ENCODE measurements at places on chromosomes 2 and 18.
A peak's percentile ranks its signal among the peaks of the same experiment; 100 is the strongest.

GRCh38 chr18:34633368-34633767, 76.7 kb upstream of the DTNA start:
- no peak for DNase-seq

- peak; percentile 84 for DNase-seq
These were observed 1.4 kb downstream of the XPO1 start for GRCh38 chr2:61536572-61537276.

DNA sequence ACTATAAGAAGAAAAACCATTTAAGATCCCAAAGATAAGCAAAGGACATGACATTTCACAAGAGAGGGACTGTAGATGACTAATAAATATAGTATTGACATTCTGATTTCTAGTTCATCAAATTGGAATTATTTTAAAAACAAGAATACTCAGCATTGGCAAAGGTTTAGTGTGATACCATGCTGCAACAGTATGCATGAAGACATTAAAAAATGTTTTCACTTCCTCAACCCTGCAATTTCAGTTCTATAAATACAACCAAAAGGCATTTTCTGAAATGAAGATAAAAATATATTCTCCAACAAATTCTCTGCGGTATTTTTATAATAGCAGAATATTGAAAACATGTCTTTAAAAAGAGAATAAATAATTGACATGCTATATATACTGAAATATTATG, 2.1 kb downstream of the C2orf81 start:
- no peak for DNase-seq

DNA sequence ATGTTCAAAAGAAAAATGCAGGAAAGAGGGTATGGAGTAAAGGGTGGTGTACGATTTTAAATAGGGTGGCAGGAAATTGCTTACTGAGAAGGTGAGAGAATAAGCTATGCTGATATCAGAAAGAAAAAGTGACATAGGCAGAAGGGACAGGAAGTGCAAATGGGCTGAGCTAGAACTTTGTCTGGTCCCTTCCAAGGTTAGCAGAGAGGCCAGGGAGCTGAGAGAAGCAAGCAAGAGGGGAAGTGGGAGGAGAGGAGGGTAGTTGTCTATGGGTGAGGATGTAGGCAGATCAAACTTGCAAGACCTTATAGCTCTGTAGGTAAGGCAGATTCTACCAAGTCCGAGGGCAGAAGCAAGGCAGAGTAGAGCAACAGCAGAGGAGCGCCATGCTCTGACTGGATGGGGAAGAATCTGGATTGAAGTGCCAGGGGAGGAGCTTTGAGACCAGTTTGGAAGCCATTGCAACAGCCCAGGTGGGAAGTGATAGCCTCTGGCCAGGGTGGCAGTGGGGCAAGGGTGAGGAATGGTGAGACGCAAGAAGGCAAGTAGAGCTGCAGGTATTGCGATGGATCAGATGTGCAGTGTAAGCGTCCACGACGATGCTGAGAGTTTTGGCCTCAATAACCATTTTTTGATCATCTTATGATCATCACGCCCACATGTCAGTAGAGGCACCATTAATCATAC, 134.4 kb upstream of the APCDD1 start:
- no peak for DNase-seq

DNA sequence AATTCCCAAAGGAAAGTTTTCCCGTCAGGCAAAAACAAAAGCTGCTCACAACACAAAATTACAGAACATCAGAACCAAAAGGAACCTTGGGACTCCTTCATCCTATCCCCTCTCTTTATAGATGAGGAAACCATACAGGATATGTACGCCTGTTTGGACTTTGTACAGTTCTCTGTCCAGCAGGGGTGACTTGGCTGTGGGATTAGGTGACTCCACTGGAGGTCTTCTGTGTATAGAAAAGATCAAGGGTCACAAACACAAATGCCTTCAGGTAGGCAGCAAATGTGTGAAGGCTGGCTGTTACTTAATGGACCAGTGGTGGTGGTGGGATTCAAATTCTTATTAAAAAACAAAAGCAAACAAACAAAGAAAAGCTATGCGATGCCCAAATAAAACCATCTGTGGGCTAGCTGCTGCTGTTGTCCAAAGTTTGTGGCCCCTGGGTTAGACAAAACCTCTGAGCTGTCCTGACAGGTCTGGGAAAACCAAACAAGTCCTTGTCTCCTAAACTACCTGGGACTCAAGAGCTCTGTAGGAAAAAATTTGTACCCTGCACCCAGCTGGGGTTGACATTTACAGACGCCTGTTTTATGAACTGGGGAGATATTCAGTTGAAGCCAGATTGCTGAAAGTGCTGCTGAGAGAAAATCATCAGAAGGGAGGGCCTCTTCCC, 1.3 kb upstream of the CEP68 start:
- DNase-seq = no peak

- no peak for DNase-seq
These were observed 72.5 kb upstream of the KCNE4 start for GRCh38 chr2:222979484-222979883.

DNA sequence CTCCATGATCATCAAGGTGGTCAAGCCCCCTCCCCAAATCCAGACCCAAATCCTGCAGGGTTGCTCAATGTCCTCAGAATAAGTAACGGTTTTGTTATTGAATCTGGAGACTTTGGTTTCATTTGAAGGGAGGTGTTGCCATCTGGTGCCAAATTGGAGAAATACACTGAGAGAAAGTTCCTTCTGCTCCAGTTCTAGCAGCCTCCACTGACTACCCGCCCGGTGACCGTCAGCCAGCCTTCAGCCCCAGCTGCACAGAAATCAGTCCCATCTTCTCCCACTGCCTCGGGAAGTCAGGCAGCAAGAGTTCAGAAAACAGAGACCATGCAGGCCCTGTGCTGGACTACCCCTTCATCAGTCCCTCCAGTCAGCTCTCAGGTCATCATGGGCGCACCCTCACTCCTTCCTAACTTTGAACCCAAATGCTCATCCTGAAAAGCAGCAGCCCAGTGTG, 38.7 kb downstream of the PKDCC start:
- peak; percentile 53 for DNase-seq

GRCh38 chr2:236073867-236074655, 94.1 kb downstream of the GBX2 start:
- no peak for DNase-seq

DNA sequence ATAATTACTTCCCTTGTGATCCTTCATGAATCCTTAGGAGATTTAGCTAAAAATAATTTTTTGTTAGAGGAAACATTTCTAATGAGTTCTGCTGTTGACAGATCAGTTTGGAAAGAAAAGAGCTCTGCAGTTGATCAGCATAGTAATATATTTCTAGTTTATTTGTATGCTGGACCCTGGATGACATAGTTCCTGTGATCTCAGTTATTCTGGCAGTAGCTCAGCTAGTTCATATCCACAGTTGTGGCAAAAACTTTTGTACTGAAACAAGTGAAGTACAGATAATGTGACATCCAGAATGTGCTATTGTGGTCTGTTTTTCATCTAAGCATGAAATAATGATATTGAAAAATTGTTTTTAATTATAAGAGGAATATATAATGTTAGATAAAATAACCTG, 33.7 kb downstream of the ABI2 start:
- DNase-seq = no peak

DNA sequence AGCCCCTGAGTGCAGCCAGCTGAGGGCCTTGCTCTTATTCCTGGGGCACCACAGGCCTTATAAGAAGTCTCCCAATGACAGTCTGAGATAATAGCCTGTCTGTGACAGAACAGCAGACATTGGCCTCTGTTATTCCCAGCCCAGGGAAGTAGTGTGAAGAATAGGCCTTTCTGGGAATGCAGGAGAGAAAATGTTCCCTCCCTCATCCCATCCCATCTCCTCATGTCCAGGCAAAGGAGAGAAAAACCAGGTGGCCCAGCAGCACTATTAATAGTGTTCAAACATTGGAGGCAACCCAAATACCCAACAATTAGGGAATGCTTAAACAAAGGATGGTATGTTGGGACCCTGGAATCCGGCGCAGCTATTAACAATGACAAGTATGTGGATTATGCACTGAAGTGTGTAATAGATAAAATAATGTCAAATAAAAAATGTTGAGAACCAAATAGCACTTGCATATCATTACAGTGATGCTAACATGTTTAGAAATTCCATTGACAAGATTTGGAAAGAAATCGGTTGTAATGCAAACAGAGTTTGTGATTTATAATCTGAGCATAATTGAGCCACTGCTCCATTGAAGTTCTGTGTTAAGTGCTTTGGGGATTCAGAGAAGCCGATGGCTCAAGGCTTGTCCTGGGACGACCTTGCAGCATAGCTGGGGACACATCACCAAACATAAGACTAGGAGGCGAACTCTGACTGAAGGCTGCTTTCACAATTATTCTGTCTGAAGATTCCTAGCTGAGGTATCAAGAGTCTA, 69.3 kb downstream of the LBH start:
- no peak for DNase-seq

- DNase-seq = no peak
These were observed 50.4 kb upstream of the MCM6 start for GRCh38 chr2:135926605-135927004.

- DNase-seq = no peak
These were observed 93.1 kb upstream of the PXDN start for GRCh38 chr2:1837458-1837857.

DNA sequence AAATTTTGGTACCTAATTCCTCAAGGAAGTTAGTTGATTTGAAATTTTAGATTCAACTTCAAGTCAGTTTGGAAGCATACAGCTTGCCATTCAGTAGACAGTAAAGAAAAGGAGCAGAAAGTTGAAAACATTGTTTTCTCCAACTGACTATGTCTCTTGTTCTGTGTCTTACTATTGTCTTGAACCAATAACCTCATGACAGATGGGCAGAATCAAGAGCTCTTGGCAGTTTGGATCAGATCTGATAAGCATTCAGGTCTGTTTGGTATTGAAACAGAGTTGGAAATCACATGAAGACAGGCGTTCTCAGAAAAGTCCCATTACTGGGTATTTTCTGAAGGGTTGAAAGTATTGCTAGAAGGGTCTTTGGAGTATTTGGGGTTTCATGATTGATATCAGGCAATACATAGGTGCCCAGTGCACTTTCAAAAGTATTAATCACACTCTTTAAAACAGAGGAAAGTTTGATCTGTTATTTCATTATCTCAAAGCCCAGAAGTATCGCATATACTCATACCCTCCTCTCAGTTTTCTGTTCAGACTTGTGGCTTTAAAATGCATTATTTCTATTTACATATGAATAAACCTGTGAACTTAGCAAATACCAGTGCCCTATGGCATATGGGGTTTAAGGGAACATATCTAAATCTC, 428.4 kb upstream of the ZEB2 start:
- DNase-seq = no peak

DNA sequence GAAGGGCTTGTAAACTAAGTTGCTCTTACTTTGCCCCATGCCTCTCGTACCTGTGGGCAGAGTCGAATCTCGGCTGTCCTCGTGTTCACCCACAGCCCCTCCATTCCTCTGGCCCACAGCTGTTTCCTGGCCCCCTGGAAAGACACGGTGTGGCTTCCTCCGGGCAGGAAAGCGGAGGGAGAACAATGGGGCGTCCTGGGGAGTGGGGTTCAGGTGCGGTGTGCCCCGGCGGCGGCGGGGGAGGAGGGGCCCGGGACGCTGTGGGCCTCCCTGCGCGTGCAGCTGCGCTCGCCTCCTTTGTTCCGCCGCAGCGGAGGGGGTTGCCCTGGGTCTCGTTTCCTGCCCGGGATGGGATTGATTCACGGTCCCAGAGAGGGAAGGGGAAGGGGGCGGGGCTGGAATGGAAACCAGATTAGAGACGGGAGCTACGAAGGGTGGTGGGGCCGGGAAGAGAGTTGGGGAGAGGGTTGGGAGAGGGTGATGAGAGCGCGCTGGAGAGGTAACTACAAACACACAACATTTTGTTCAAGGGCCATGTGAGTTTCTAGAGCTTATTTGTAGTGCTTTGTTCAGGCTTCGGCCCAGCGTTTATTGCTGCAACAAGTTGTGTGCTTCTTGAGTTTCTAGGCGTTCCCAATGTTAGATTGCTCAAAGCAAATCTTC, 796 bp downstream of the MYO1B start:
- peak; percentile 65 for DNase-seq

GRCh38 chr2:142756430-142756829, 121.0 kb upstream of the KYNU start:
- DNase-seq = no peak

DNA sequence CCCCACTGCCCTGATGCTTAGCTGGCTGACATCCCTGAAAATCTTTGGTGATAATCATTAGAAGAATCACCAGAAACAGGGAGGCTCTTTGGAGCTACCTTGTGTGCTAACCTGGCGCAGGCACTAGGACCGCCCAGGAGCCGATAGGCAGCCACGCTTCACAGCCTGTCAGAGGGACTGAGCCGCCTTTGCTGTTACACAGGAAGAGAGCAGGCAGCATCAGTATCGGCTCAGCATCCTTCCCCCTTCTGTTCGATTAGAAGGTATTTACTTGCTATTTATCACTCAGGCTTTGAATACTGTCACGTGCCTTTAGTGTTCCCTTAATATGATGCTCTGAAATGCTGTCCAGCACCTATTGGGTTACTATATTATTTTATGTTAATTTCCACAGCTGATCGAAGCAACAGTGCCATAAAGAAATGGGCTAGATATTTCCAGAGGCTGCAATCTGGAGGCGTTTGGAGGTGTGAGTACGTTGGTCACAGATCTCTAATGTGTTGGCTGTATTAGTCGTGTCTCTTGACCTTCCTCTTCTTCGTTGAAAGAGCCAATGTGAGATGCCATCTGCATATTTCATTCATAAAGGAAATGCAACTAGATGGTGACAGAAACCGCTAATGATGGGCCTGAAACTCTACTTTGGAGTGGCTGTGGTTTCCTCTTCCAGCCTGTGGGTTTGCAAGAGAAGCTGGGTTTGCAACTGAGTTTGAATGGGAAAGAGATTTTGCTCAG, 110.4 kb upstream of the RAB27B start:
- peak; percentile 50 for DNase-seq

GRCh38 chr18:13849791-13850190, 25.8 kb downstream of the MC5R start:
- DNase-seq = no peak

DNA sequence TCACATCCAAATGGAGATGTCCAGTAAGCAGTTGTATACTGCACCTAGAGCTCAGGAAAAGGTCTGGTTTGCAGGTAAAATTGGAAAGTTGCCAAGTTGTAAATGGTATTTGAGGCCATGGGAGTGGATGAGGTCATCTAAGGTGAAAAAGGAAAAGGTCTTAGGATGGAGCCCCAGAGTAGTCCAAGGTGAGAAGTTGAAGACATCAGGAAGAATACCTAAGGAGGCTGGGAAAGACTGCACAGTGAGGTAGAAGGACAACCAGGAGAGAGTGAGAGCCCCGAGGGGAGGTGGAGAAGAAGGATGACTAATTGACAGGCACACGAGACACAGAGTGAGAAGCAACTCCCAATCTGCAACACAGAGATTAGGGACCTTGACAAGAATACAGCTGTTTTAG, 10.7 kb downstream of the DPP4 start:
- no peak for DNase-seq

DNA sequence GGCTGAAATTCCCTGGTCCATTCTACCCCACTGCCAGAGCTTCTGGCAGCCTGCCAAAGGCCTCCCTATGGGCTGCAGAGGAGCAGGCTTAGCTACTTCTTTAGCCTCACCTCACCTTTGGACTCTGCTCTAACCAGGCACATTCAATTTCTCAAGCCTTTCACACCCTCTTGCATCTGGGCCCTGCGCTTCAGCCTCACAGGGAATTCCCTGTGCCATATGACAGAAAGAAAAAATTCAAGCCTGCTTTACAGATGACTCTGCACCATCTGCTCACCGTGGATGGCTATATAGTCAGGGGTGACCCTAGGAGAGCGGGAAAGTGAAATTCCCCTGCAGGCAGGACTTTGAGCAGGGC, 62.5 kb downstream of the REEP1 start:
- DNase-seq = no peak

Data from activated T-cell treated with anti-CD3 and anti-CD28 coated beads, Interleukin-2, amount 50 U/mL, for 48 hours (primary cell).